NCI-H1417 (cell line): ENCODE measurements at places on chromosomes 3 and 15.
A peak's percentile ranks its signal among the peaks of the same experiment; 100 is the strongest.

DNA sequence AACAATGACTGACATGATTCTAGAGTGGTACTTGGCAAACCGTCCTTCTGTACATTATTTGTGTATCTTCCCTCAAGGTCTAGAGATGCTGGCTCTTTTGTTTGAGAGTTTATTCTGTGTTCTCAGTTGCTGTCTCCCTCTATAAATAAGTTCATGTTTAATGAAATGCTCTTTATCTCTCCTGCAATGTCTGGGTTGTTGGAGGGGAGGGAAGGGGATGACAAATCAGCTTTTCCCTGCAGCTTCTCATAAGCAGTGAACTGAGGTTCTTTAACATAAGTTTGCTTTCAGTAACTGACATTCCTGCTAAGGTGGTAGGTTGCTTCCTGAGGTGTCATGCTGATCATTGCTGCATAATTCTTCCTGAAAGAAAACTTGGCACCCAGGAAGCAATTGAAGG lies 21.8 kb downstream of the ITPR1 start:
- no peak for DNase-seq

DNA sequence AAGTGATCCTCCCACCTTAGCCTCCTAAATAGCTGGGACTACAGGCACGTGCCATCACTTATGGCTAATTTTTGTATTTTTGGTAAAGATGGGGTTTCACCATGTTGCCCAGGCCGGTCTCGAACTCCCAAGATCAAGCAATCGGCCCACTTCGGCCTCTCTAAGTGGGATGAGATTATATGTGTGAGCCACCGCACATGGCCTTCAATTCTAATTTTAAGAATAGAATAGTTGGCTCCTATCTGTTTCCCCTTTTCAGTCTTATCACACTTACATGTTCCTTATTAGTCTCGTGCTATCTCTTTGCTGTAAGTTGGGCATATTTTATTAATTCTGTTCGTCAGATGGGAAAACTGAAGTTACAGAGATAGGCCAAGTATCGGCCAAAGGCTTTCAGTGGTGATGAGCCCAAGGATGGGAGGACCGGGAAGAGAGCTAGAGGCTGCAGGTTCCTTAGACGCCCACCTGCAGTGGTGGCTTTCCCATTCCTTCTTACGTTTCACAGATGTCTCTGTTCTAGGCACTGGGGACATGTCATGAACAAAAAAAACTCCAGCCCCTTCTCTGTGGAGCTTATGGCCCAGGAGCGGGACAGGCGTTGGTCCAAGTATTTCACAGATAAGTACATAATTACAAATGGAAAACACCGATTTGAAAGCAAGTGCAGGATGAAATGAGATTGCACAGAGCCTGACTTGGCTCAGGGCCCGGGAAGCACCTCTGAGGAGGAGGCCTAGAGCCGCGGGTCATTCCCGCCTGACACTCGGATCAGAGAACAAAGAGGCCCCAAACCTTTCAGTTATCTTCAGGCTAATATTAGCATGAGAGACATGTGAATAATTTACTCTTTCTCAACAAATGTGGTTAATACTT lies 91.1 kb upstream of the KLF13 start:
- peak; percentile 85 for DNase-seq

DNA sequence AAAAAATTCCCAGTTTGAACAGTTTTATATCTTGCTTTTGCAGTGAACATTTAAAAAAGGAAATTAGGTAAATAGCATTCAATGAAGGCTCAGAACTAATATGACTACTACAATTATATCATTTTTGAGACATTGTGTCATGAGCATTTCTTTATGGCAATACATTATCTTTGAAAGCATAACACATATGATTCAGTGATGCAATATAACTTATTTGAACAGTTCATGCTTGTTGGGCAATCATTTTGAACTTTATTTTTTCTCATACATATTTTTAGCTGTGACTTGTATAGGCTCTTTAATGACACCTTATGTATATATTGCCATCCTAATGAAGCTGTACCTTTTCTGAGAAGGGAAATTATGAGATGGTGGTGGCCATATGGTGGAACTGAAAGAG lies 828.6 kb upstream of the NR2F2 start:
- DNase-seq: no peak

- DNase-seq: no peak
These were observed 143.4 kb downstream of the CHSY1 start for GRCh38 chr15:101108461-101108775.

GRCh38 chr15:57345584-57345983 lies 30.7 kb upstream of the CGNL1 start:
- peak; percentile 32 for DNase-seq

- no peak for DNase-seq
These were observed 1085.2 kb upstream of the CADM2 start for GRCh38 chr3:83873550-83873949.
